GM12878 (cell line): ENCODE measurements at places on chromosomes 3 and 15.

- no peak for DNase-seq
- no peak overlapping the region for H3K4me3 ChIP-seq
- H3K27me3 ChIP-seq: no peaks in the 10 kb centered on the region
- H3K4me1 ChIP-seq: no peaks in the 10 kb centered on the region
- H3K27ac ChIP-seq: no peak overlapping the region
Measured at GRCh38 chr3:79424811-79425210, 343.0 kb downstream of the ROBO1 start.

DNA sequence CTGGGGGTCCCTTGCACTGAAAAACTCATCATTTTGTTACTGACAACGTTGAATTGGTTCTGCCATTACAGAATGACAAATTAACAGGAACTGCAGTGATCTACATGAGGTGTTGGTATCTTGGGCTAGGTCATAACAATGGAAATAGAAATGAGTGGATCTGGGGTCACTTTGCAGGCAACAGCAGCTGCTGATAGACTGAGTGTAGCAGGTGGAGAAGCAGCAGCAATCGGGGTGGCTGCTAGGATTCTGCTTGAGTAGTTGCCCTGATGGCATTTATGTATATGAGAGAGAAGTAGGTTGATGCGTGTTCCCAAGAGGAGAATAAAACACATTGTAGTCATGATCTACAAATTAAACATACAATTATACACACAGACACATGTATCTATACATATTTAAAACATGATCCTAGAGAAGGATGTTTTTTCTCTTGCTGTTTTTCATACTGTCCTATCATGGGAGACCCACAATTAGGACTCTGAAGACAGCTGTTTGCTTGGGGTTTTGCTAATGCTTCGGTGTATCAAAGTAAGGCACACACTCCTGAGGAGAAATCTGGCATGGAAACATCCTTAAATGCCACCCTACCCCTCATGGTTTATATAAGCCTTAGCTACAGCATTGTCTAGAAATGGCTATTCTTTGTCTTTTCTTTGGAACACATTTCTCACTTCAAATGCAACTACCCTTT lies 15.8 kb upstream of the THBS1 start:
- H3K36me3 ChIP-seq: no peaks in the 10 kb centered on the region
- no peak overlapping the region for H3K27ac ChIP-seq
- H3K4me3 ChIP-seq: no peak overlapping the region
- no peak for DNase-seq
- no peaks in the 10 kb centered on the region for H3K27me3 ChIP-seq

- H3K27ac ChIP-seq: no peak overlapping the region
- H3K4me3 ChIP-seq: no peak overlapping the region
- no peaks in the 10 kb centered on the region for H3K27me3 ChIP-seq
- H3K36me3 ChIP-seq: no peaks in the 10 kb centered on the region
- DNase-seq: no peak
Measured at GRCh38 chr3:32870373-32871095, 52.7 kb downstream of the TRIM71 start.

DNA sequence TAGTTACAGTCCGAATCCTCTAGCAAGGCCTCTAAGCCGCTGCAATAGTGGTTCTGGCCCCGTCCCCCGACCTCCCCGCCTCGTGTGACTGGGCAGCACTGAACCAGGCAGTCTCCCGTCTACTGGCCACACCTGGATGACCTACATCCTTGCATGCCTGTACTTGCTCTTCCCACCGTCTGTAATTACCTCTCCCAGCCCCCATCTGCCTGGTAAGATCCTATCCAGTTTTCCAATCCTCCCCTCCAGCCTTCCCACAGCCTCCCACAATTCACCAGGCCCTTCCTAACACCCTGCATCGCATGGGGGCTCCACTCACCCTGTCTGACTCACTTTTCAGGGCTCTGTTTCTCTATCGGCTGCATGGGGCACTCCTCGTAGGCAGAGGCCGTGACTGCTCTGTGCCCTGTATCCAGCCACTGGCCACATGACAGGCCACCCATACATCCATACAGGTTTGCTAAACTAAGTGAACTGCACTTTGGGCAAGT lies 32.8 kb downstream of the XXYLT1 start:
- no peaks in the 10 kb centered on the region for H3K27me3 ChIP-seq
- DNase-seq: no peak
- no peak overlapping the region for H3K4me3 ChIP-seq
- H3K36me3 ChIP-seq: no peaks in the 10 kb centered on the region

DNA sequence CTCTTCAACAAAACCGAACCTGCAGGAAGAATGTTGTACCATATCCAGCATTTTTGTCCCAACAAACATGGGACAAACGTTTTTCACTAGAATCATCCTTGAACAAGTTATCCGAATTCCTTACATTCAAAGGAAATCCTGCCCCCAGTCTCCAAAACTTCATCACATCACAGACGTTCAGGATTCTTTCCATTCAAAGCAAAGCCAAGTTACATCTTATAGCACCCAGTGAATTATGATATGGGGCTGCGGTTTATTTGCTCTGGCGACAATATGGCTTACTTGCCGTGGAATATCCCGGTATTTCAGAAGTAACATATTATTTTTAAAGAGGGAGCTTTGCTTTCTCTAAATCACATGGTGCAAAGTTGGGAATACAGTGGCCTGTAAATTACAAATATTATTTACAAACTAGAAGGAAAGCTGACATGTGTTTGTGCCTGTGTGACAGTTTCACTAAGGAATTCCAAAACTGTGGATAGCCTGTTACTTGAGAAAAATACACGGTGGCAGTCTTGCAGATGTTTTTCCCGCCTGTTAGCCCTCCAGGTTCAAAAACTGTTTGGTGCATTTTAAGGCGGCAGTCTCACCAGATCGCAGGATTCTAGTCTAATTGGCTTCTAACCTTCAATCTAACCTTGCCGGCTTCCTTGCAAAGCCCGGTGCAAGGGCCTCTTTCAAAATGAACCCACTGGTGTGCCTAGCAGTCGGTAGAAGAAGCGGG lies 736 bp upstream of the MBNL1 start:
- no peaks in the 10 kb centered on the region for H3K36me3 ChIP-seq
- no peaks in the 10 kb centered on the region for H3K27me3 ChIP-seq
- H3K27ac ChIP-seq: peak overlapping the region; percentile 90

DNA sequence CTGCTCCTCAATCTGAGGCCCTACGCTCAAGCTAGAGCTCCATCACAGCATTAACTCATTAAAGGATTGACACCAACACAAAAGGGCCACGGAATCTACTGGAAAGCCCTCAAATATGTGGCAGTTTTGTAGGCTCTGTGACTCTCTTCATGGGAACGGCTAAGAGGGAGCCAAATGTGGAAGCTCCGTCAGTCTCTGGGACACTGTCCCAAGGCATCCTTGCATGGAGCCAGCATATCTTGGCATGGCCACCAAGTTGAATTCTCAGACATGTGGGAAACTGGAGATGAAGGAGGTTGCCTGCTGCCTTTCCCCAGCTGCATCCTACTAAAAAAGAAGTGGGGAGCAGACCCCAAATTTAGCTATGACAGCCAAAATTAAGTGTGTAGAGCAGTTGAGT lies 296.9 kb downstream of the NTRK3 start:
- no peaks in the 10 kb centered on the region for H3K36me3 ChIP-seq
- no peaks in the 10 kb centered on the region for H3K27me3 ChIP-seq
- DNase-seq: no peak

DNA sequence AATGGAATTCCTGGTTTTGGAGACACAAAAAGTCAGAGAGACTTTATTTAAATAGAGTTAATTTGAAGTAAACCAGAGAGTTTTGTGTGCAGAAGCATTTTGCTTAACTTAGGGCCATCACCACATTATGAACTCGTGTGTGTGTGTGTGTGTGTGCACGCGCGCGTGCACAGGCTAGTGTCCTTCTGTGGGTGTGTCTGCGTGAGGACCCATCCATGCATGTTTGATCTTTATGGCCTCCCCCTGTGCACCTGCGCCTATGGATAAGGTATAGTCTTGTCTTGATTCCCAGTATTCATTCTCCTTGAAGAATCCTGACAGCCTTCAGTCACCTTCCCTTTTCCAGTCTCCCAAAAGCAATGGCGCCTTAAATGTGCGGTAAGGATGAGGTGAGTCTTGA lies 26.0 kb downstream of the MUC20 start:
- no peak overlapping the region for H3K4me3 ChIP-seq
- H3K27me3 ChIP-seq: no peaks in the 10 kb centered on the region; the same call in 1 of the 2 replicates
- DNase-seq: no peak
- H3K27ac ChIP-seq: no peak overlapping the region

GRCh38 chr3:42743204-42743995 lies 29.7 kb downstream of the CCDC13 start:
- no peaks in the 10 kb centered on the region for H3K36me3 ChIP-seq
- no peak overlapping the region for H3K27ac ChIP-seq
- no peak for DNase-seq
- no peaks in the 10 kb centered on the region for H3K27me3 ChIP-seq
- H3K4me1 ChIP-seq: no peaks in the 10 kb centered on the region

DNA sequence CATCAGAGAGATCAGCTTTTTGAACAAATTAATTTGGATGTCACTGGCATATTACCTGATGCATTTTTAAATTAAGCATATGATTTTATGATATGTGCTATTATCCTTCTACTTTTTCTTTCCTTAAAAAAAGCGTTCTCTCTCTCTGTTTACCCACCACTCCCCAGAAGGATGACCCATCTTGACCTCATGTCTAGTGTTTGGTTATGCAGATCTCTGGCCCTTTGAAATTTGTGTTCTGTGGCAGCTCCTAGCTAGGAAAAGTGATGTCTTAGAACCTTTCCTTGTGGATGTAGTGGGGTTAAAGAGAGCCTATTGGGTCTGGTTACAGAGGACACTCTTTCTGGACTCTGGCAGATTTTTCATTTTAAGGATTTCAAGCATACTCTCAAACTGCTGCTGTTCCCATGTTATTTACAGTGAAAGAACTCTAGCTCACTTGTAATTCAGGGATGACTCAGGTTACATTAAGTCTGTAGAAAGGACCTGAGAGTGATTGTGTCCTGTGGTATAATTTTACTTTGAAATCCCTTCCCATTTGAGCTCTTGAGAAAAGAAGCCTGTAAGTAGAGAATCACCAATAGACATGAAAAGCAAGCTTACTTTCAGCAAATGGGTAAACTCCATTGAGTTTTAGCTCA lies 23.8 kb downstream of the ARHGEF26 start:
- no peak overlapping the region for H3K4me3 ChIP-seq
- no peak for DNase-seq
- no peaks in the 10 kb centered on the region for H3K36me3 ChIP-seq
- no peak overlapping the region for H3K27ac ChIP-seq
- no peaks in the 10 kb centered on the region for H3K4me1 ChIP-seq

DNA sequence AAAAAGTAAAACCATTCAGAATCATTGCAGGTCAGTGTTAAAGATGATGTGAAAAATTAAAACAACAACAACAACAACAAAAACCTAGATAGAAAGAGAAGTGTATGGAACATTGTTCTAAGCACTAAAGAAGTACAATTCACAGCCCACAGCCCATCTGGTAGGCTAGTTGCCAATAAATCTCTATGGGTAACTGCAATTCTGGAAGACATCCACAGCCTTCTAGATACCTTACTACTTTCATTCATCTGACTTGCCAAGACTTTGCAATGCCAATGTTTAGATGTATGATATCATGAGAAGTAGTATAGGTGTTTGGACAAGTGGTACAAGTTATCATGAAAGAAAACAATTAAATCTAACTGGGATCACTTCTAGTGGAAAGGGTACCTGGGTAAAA lies 198.6 kb downstream of the VGLL3 start:
- DNase-seq: no peak
- no peak overlapping the region for H3K27ac ChIP-seq
- no peak overlapping the region for H3K4me3 ChIP-seq

GRCh38 chr3:59406943-59407342 lies 357.1 kb upstream of the CFAP20DC start:
- no peaks in the 10 kb centered on the region for H3K36me3 ChIP-seq
- H3K4me3 ChIP-seq: no peak overlapping the region; the same call in 1 of the 2 replicates
- peak; percentile 53 for DNase-seq
- H3K27me3 ChIP-seq: no peaks in the 10 kb centered on the region

GRCh38 chr3:183943739-183944138 lies 59.1 kb upstream of the PARL start:
- no peak overlapping the region for H3K4me3 ChIP-seq
- H3K27ac ChIP-seq: no peak overlapping the region

GRCh38 chr3:45639044-45639392 lies 44.5 kb downstream of the LIMD1 start:
- H3K27ac ChIP-seq: no peak overlapping the region
- DNase-seq: no peak
- peaks cover 7% of the 10 kb centered on the region for H3K4me1 ChIP-seq

GRCh38 chr3:73503781-73504180 lies 121.0 kb downstream of the PDZRN3 start:
- H3K27me3 ChIP-seq: no peaks in the 10 kb centered on the region
- H3K4me1 ChIP-seq: peaks cover 28% of the 10 kb centered on the region
- no peak for DNase-seq
- H3K4me3 ChIP-seq: no peak overlapping the region
- no peaks in the 10 kb centered on the region for H3K36me3 ChIP-seq
